ENCODE measurements at places on chromosomes 7 and 10. TPM values are rescaled to one million over a fixed set of nuclear protein-coding genes. Genes with fewer than 3 reads are reported as not detected.

DNA sequence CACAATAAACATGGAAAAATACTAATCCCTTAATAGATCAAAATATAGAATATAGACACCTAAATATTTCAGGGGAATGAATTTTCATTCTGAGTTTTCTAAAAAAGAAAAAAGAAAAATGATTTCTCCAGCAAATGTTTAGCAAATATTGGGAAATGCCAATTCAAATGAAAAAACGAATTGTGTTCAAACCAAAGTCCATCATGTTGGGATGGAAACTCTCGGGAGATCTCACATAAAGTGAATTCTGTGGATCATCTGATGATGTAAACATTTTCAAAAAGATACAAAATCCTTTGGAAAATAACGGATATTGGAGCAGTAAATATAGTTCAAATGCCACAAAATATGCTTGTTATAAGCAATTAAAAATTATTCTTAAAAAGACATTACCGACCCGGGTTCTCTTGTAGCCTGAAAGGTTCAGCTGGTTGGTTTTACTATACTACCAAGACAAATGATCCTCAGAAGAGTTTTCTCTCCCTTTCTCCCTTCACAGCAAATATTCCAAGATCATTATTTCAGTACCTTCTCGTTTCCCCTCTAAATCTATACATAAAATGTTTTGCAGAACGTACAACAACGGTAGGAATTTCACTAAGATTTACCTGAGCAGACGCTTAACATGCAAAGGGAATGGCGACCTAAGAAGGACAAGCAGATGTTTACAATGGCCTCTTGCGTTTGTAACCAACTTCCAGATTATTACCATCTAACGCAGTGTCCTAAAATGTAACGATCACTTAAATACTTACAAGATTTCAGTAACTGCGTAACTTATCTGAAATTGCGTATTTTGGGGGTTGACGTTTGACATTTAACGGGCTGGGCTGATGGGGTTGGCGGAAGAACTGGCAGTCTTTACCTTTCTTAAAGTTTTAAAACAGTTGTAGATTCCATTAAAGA lies 2.5 kb downstream of the HOXA13 start:
- DNase-seq, result no peak

GRCh38 chr7:4814433-4814832 lies 39.0 kb downstream of the AP5Z1 start:
- no peak for DNase-seq

DNA sequence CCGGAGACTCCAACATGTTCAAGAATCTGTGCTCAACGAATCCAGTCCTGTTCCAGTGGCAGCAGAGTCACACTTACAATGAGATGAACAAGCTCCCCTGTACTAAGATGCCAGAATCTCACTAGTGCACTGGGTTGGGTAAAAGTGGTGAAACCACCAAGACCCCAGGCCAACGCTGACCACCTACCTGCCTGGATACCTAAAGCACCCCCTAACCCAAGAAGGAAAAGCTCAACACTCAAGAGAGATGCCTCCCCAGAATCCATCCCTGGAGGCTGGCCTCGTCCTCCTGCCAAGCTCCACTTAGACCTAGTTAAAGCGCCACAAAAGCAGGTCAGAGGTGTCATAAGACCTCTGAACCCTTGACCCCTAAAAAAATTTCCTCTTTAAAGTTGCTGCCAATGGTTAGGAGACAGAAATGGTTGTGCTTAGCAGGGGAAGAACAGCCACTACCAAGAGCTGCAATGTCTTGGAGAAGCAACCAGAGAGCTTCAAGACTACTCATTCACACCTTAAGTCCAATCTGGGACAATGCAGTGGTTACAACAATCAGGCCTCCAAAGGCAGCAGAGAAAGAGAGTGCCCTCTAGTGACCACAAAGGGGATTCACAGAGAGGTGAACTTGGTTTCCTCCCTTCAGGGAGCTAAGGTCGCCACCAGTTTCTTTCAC lies 94.6 kb upstream of the MACROH2A2 start:
- peak; percentile 34 for DNase-seq

DNA sequence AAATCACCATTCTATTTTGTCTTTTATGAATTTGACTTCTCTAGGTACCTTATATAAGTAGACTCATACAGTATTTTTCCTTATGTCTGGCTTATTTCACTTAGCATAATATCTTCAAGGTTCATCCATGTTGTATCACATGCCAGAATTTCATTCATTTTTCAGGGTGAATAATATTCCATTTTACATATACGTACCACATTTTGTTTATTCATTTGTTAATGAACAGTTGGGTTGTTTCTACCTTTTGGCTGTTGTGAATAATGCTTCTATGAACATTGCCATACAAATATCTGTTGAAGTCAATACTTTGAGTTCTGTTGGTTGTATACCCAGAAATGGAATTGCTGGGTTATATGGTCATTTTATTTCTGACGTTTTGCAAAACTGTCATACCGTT lies 20.7 kb downstream of the AHCYL2 start:
- DNase-seq, result no peak

- DNase-seq, result peak; percentile 50
These were observed 4.7 kb upstream of the EBLN1 start for GRCh38 chr10:22222236-22223190.

- DNase-seq, result no peak
These were observed 3.4 kb downstream of the STAMBPL1 start for GRCh38 chr10:88883448-88883809.

GRCh38 chr7:18016547-18017444 lies 10.8 kb downstream of the PRPS1L1 start:
- no peak for DNase-seq

GRCh38 chr7:70883750-70884439 lies 248.0 kb upstream of the GALNT17 start:
- DNase-seq, result no peak

DNA sequence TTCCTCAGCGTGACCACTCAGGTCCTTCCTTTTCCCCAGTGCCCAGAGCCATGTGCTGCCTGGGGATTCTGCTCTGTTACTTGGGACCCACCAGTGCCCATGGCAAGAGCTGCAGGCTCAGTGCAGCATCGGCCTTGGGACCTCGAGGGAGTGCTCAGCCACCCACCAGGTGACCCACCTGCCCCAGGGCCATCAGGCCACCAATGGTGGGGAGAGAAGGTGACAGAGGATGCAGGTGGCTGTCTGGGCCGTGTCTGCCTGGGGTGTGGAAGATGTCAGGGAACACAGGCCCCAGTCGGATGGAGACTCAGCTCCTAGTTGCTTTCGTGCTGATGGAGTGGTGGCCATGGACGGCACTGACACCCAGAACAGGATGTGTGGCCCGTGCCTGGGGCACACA lies 104.7 kb upstream of the FAM20C start:
- no peak for DNase-seq

- no peak for DNase-seq
These were observed 107.8 kb downstream of the SRI start for GRCh38 chr7:88111954-88112471.

DNA sequence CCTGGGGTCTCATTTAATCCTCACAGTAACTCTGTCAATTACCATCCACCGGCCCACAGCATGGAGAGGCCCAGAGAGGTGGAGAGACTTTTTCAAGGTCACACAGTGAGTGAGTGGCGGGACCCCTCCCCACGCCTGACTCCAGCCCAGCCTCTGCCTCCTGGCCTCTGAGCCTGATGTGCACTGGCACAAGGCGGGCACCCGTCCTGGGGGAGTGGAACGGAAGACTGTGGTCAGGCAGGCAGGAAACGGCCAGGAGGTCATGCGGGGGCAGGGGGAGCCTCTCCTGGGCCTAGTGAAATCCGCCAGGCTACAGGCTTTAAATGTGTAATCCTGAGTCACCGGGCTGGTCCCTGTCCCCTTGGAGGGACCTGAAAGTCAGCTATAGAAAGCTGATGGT lies 32.2 kb downstream of the ZCCHC24 start:
- peak; percentile 53 for DNase-seq

- DNase-seq, result no peak
These were observed 45.5 kb downstream of the CREM start for GRCh38 chr10:35172146-35172545.

GRCh38 chr10:12388671-12389070 lies 39.3 kb downstream of the CAMK1D start:
- no peak for DNase-seq

DNA sequence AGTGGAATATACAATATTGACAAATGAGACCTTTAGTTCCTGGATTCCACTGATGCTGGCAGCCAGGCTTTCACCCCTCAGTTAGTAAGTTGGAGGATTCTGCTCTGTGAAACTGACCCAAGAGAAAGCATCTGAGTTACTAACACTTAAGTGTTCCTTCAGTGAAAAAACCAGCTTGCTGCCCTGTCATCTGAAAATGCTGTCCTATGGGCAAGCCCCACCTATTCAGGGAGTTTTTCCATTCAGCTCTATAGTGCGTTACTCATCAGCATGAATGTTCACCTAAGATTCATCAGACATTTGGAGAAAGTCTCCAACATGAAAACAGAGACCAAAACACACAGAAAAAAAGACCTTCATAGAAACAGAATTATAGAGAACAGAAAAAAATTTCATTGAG lies 37.9 kb downstream of the PRPF18 start:
- DNase-seq, result no peak

DNA sequence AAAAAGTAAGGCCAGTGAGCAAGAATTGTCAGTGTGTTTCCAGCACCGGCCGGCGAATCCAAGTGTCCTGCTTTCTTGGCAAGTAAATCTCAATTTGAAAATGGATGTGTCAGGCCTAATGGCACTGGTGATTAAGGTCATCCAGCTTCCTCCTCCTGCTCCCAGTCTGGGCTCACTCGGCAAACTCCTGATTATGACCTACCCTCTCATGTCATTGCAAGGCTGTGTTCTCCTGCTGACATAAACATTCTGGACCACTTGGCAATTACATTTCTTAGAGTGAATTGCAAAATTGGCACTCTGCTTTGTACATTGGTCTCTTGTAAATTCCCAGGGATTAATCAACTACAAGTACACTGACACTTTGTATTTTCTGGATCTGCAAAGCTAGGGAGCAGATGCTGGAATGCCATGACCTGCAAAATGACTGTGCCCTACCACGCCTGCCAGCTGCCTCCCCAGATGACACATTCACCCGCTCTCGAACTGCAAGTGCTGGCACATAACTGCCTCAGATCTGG lies 473.8 kb downstream of the KIF20B start:
- no peak for DNase-seq

DNA sequence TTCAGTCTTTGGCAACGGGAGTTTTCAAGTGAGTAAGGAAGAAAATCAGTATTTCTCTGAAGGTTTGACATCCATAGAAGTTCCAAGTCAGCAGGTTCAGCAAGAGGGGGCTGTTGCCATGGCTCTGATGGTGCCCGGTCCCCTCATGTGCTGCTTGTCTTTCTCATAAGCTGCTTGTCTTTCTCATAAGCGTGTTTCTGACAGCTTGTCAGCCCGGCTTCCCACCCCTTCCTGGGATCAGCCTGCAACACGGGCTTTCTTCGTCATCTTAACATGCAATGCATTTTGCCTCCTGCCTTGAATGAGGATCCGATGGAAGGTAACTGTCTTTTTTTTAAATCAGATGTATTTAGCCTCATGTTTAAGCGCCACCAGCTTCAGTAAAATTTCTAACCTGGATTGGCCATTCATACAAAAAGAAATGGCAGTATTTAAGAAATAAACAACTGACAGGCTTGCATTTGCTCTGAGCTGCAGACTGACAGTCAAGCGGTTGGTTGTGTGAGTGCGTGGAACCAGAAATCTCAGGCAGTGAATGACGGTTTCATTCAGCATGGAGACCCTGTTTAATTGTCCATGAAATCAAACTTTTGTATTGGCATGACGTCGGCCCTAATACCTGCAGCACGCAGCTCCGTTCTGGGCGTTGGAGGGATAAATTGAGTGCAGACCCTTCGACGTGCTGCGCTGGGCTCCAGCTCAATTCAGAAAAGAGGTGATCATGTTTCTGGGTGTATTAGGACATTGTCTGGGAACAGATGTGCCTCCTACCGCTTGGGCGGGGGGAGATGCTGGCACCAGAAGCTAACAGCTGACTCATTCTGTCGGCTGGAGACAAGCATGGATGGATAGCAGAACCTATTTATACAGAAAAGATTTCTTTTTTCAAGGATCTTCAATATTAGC lies 454.7 kb upstream of the FOXK1 start:
- no peak for DNase-seq

- peak; percentile 14 for DNase-seq
These were observed 81.4 kb upstream of the LAMB4 start for GRCh38 chr7:108211382-108212201.

GRCh38 chr7:47330561-47331178 lies 251.2 kb downstream of the TNS3 start:
- DNase-seq, result no peak

DNA sequence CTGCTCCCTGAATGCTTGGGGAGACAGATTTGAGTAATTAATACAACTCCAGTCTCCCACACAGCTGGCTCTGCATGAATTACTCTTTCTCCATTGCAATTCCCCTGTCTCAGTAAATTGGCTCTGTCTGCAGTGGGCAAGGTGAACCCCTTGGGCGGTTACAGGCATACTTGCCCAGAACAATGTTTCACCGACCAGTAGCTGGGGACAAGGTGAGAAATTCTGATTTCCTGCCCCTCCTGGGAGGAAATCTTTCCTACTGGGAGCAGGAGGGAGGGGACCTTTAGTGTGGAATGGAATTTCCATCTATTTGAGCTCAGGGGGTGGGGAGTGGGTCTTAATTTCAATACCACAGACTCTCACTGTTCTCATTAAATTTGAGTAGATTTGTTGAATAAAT lies 42.2 kb upstream of the FZD9 start:
- DNase-seq, result no peak

GRCh38 chr10:25954851-25955250 lies 20.8 kb downstream of the MYO3A start:
- no peak for DNase-seq

GRCh38 chr10:60661637-60662036 lies 116.6 kb upstream of the CDK1 start:
- no peak for DNase-seq

DNA sequence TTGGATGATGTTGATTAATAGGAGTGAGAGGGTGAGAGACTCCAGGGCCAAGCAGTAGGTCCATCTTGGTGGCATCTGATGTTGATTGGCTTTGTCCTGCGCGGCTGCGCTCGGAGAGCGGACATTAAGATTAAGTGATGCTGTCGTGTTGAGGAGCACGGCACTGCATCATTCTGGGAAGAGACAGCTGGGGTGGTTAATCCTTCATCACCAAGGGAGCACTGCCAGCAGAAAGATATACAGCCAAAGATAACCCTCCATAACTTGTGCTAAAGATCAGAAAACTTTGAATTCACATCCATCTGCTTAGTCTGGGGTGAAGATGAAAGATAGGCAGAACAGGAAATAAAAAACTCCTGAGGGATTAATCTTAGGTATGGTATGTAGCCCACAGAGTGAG lies 208.3 kb downstream of the LRMDA start:
- DNase-seq, result no peak

The CUEDC2 gene
- 60.8 TPM for total RNA-seq

The GALNT17 gene
- not detected for total RNA-seq

The CDH23 gene
- total RNA-seq, result 1.5 TPM

The MBL2 gene
- total RNA-seq, result not detected

The LIPM gene
- total RNA-seq, result not detected

The TMEM176B gene
- total RNA-seq, result not detected

The SPDYE2 gene
- not detected for total RNA-seq

The NUTM2D gene
- total RNA-seq, result 1.3 TPM

The FAM25C gene
- total RNA-seq, result not detected

The TMEM229A gene
- not detected for total RNA-seq

The ARL5B gene
- 12.0 TPM for total RNA-seq

The HGF gene
- total RNA-seq, result not detected

The FXYD4 gene
- not detected for total RNA-seq

The EPO gene
- not detected for total RNA-seq
